ENCODE measurements at places on chromosomes 2 and 18.

GRCh38 chr18:48545757-48546321 is 7.0 kb downstream of the CTIF start:
- DNase-seq: no peak

DNA sequence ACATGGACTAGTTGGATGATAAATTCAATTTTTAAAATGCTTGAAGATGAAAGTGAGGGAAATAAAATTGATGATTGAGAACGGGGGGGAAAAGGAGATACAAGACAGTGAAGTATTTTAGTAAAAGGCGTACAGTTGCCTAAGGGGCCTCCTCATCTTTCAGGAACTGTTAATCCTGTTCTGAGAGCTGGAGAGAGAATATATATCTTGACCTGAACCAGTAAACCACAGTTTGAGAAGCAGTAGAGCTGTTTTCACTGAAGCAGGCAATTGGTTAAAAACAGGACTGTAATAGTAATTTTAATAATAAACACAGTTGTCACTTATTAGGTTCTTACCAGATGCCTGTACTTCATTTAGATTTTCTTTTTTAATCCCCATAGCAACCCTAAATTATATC is 137.5 kb downstream of the MAP3K20 start:
- no peak for DNase-seq

- DNase-seq: no peak
These were observed 1.5 kb downstream of the GPC1 start for GRCh38 chr2:240436683-240437550.

DNA sequence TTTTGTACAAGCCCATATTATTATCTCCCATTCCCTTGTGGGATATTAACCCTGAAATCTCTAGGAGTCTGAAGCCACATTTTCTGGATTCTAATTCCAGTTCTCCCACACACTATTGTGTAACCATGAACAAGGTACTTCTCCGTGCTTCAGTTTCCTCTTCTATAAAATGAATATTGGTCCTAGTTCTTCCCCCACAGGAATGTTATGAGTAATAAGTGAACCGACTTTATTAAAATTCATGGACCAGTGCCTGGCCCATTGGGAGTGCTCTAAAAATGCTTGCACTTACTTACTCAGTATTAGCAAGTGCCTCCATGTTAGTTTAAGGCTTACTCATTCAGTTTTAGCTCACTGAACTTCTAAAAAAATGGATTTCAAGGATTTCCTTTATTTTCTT is 1.4 kb upstream of the ACMSD start:
- peak; percentile 87 for DNase-seq

GRCh38 chr2:96899413-96899741 is 29.5 kb upstream of the SEMA4C start:
- no peak for DNase-seq

DNA sequence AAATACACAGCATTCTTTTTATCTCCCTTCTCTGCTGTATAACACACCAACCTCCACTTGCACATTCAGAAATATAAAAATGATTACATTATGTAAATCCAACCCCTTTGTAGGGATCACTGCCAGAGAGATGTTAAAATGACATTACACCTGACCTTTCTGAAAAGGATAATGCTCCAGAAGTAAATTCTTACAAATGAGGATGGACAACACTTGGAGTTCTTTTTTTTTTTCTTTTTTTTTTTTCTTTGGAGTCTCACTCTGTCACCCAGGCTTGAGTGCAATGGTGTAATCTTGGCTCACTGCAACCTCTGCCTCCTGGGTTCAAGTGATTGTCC is 20.3 kb upstream of the AGFG1 start:
- DNase-seq: no peak

DNA sequence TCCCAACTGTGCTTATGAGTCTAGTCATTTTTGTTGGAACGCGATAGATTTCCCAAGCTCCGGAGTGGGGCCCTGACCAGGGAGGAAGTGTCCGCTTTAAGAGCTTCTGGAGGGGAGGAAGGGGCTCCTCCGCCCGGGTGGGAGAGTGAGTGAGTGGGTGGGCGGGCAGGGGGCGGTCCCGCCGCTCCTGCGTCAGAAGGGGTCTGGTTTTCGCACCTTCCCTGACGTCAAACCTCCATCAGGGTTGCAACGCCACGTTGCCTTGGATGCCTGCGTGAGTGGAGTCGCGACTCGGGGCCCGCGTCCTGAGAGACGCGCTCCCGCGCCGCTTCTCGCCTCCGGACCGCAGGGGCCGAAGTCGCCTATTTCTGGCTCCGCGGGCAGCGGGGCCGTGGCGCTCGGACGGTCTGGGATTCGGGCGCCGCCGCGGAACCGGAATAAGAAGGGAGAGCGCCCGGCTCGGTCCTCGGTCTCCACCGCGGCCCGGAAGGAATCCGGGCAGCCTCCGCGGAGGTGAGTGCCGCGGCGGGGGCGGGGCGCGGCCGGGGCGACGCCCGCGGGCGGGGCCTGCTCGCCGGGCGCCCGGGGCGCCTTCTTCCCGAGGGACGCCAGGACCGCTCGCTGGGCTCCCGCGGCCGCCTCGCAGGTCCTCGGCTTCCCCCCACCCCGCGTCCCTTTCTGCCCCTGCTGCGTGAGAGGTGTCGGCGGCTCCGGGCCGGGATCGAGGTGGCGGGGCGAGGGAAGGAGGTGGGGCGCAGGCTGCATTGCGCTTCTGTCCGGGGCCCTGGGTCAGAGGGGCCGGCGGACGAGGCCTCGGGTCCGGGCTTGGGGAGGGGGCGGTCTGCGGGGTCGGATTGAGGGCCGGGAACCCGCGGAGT is at the start of gene ZDBF2:
Gene ZDBF2, plus strand, starts transcription at position 230 of the 878 bp plus-strand sequence. CDS start 7,187 bp downstream, outside the sequence.
- DNase-seq: no peak

DNA sequence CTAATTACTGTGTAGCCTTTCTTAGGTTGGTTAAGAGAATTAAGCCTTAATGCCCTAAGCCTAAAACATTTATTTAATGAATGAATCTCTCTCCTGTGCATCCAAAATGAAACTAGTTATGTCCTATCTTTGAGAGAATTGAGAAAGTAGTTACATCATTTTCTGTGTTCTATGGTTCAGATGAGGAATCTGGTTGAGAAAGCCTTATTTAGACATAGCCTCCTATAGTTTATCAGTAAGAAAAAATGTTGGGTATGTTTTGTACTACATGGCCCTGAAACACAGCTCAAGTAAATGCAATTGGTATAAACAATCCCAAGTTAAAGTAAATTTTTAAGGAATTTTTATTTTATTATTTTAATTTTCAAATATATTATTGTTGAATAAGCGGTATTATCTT is 25.9 kb upstream of the RAMP1 start:
- no peak for DNase-seq

GRCh38 chr2:73089270-73090030 is 17.9 kb upstream of the SFXN5 start:
- DNase-seq: peak; percentile 95

GRCh38 chr18:79469309-79469708 is 73.6 kb downstream of the NFATC1 start:
- DNase-seq: no peak

- no peak for DNase-seq
These were observed 96.7 kb upstream of the SIX3 start for GRCh38 chr2:44844651-44845270.

DNA sequence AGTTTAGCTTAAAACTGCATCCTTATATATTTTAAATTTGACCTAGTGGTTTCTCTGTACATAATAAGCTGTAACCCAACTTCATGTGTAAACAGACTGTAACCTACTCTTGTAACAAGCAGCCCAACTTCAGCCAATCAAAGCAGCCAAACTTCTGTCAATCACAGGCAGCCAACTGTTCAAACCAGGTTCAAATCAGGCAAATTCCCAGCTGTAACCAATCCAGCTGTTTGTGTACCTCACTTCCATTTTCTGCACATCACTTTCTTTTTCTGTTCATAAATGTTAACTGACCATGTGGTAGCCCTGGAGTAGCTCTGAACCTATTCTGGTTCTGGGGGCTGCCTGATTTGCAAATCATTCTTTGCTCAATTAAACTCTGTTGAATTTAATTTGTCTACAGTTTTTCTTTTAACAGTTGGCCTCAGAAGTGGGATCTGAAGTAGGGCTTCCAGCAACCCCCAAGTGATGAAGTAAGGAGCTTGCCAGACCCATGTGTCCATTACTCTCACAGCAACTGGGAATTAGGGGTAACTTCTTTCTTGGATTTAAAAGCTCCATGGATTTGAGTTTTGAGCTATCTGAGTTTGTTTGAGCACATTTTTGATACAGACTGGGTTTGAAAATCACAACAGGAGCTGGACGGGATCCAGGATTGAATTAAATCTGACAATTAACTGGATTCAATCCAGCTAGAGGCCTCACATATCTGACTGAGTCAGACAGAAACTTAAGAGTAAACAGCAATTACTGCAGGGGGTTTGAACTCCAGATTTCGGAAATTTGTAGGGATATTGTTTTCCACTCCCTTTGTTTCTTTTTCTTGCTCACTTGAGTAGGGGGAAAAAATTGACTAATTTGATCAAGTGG is 1569.7 kb upstream of the SLC39A10 start:
- DNase-seq: no peak

DNA sequence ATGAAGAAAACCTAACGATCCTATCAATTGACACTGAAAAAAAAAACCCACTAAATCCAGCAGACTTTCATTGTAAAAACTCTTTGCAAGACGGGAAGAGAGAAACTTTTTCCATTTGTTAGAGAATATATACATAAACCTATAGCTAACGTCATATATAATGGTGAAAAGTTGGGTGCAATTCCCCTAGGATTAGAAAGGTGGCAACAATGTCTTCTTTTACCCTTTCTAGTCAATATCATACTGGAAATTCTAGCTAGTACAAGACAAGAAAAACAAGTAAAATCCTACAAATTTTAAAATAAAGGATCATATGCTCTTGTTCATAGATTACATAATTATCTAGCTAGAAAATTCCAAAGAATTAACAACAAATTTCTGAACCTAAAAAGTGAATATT is 1596.5 kb upstream of the LRRTM1 start:
- no peak for DNase-seq

DNA sequence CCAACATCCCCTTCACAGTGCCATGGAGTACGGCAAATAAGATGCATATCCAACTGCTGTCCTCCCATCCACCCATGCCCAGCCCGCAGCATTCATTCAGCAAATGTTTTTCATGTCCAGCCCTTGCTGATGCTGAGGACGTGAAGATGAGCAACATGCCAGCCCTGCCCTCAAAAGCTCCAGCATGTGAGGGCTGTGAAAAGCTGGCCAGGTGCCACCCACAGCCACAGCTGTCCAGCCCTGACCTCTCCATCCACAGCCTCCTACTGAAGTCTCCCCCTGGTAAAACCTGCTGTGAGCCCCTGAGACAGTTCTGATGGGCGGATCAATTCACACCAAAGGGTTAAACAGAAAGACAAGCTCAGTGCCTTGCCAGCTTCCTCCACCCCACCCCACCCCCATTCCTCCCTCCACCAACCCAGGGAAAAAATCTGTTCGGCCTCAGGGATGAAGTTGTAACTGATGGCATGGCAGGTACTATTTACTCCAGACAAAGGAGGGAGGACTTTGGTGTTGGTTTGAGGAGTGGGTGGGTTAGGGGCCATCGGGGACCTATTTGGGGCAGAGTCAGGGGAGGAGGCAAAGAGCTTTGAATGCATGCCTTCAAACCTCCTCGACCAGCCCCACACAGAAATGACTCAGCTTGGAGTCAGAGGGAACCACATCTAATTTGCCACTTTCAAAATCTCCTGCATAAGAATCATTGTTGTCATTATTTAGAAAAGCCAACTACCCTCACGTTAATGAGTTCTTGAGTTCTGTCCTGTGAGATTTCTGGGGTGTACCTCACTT is 4.3 kb downstream of the ZBTB7C start:
- no peak for DNase-seq

DNA sequence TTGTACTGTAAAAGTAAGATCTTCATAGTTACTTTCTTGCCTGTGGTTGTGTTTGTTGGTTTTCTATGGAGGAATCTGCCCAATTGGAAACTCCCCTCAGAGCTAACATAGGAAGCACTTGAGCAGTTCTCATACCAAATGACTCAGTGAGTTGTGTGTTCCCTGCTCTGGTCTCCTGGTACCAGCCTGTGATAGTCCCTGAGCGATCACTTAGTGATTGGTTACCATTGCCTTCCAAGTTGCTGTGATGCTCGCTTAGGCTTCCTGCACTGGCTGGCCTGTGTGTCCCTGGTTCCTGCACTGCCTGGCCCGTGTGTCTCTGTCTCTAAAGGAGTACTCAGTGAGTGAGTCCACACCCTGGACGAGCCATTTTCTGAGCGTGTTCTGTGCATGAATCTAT is 133.0 kb downstream of the MAP4K4 start:
- DNase-seq: peak; percentile 54

DNA sequence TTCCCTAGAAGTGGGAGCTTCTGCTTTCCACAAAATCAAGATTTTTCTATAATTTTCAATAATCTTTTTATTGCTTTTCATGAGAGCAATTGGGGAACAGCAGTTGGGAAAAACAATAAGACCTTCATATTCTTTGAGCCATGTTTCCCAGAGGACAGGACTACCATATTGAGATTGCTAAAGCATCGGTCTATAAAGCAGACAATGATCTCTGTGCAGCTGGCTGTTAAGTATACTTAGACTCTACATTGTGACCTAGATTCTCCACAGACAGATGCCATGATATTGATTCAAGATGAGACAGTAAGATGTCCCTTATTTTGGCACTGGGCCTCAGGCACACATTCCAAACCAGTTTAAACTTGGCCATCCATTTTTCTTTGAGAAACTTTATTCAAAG is 1178.7 kb downstream of the SUCLG1 start:
- no peak for DNase-seq

- DNase-seq: peak; percentile 80
These were observed 119.1 kb upstream of the PELI1 start for GRCh38 chr2:64263315-64263714.

DNA sequence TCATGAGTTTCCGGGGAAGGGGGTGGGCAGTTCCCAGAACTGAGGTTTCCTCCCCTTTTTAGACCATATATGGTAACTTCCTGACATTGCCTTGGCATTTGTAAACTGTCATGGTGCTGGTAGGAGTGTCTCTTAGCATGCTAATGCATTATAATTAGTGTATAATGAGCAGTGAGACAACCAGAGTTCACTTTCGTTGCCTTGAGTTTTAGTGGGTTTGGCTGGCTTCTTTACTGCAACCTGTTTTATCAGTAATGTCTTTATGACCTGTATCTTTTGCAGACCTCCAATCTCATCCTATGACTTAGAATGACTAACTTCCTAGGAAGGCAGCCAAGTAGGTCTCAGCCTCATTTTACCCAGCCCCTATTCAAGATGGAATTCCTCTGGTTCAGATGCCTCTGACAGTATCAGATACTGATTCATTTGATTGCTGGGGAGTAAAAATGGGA is 447.3 kb downstream of the XIRP2 start:
- no peak for DNase-seq

- no peak for DNase-seq
These were observed 467.2 kb downstream of the SPAG16 start for GRCh38 chr2:213751446-213751845.

All from kidney epithelial cell (primary cell).